ENCODE measurements at places on chromosomes 2 and 18.

- DNase-seq = no peak
These were observed 1444.9 kb downstream of the DPP10 start for GRCh38 chr2:115887209-115887776.

DNA sequence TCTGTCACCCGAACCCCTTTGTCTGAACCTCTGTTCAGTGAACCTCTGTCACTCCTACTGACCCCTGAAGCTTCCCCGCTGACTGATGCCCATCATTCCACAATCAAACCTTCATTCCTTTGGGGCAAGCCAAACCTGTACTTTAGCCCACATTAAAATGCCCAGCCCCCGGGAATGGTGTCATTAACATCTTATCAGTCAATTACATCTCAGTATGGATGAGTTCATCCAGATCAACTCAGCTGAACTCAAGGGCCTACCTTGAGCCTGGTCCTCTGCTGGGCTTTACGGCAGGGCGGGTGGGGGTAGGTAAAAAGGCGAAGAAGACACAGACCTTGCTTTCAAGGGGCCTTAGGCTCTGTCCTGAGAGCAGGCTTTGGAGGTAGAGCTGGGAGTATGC, 154.4 kb upstream of the SMAD2 start:
- no peak for DNase-seq

DNA sequence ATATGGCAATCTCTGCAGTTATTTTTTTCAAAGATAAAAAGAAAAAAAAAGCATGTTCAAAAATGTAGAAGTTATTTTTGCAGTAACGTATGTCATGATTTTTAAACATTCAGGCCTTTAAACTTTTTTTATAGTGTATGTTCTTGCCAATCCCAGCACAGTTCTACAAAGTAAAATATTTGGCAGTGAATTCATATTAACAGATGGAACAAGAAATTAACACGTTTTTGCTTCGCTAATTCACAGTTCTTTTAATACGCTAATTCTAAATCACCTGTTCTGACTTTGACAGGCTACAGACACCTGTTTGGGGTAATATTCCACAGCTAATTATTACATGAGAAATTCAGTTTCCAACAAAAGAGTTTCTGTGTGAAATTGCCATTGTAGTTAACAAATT, 183.2 kb downstream of the ARHGAP15 start:
- DNase-seq = no peak

GRCh38 chr18:68564351-68564750, 150.6 kb downstream of the TMX3 start:
- no peak for DNase-seq

- no peak for DNase-seq
These were observed 129.4 kb downstream of the TNS1 start for GRCh38 chr2:217873371-217873770.

GRCh38 chr2:186822323-186822722, 26.6 kb downstream of the ZSWIM2 start:
- no peak for DNase-seq

DNA sequence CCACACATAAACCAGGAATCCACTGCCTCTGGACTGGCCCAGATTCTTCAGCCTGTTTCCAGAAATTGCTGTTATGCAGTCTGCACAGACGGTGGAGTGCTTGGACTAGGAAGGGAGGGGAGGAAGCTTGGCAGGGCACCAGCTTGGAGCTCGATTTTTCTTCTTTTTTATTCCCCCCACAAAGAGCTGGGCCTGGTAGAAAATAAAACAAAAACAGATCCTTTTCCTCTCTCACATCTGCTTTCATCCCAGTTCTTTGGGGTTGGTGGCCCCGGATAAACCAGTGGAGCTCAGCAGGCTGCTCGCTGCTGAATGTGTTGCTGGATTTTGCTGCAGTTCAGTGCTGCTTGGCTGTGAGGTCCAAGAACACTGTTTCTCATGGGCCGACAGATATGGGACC, 16.0 kb downstream of the LRRTM1 start:
- peak; percentile 57 for DNase-seq

DNA sequence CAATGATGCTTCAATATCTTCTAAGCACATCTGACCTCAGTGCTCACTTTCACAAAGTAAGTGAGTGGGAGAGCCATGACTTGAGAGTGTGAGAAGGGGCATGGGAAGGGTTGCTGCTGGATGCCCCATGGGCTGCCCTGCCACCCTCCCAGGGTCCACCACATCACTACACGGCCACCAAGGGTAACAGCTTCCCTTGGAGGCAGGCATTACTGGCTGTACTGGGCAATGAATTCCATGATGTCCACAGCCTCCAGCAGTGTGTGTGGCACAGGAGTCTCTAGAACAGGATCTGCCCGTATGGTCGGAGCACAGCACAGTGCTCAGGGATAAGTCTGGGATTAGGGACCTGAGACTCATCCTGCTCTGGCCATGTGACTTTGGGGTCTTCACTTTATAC, 481.0 kb upstream of the MYT1L start:
- DNase-seq = no peak

- no peak for DNase-seq
These were observed 170.3 kb downstream of the GFPT1 start for GRCh38 chr2:69216535-69217332.

DNA sequence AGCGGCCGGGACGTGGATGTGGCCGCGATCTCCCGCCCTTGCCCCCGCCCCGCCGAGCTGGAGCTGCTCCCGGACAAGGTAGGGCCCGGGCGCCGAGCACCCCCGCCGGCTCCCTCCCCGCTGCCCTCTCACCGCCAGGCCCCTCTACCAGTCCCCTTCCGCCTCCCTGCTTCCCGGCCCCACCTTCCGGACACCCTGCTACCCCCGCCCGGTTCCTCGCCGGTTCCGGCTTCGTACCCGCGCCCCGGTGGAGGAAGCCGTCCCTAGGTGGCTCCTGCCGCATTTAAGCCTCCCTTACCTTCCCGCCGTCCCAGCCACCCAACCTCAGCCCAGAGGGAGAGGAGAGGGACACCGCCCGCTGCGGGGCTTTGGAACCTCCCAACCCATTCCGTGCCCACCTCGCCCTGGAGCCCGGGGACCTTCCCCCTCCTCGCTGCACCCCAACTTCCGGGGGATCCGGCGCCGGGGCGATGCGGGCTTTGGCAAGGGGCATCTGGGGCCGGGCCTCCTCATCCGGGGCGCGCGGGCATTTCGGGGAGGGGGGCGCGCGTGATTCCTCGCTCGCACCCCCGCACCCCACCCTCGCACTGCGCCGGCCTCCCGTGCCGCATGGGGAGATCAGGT, 475 bp downstream of the B3GNT2 start:
- peak; percentile 51 for DNase-seq

- DNase-seq = no peak
These were observed 232.7 kb downstream of the CLIP4 start for GRCh38 chr2:29347774-29348461.

DNA sequence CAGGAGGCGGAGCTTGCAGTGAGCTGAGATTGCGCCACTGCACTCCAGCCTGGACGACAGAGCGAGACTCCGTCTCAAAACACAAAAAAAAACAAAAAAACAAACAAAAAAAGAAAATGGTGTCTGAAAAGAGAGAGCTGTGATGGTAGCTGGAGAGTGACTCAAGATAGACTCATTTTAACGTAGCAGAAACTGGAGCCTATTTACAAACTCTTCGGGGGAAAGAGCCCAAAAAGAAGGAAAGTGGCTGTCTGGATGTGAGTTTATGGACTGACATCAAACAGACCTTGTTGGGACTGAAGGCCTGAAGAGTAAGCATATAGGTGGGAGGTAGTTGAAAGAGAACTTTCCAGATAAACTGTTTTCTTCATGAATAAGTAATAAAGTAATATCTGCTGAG, 51.8 kb downstream of the LIMS1 start:
- no peak for DNase-seq

GRCh38 chr18:57539702-57540101, 46.8 kb downstream of the FECH start:
- DNase-seq = no peak

DNA sequence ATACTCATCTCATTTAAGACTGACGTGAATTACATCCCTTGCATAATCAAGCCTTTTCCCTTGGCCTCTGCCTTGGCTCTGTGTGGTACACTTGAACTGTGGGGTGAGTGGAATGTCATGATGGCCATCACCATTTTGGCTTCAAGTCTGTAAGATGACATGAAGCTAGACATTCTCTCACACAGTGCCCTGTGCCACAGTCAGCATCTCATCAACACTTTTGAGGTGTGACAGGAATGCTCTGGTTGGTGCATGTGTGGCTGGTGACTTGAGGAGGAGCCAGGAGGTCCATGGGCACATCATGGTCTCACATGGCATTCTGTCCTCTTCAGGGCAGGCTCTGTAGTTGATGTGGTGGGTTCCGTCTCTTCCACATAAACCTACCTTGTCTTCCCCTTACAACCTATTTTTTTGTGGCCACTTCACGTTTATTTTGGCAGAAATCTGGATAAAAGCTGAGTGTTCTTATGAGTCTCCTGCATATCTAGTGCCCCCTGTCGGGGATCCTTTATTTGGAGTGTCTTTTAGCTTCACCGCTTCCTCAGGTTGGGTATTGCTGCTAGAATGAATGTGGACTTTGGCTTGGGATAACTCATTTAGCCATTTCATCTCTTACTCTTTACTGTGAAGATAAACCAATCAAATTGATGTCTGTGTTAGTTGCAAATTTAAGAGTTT, 28.1 kb downstream of the MAP4K4 start:
- no peak for DNase-seq

DNA sequence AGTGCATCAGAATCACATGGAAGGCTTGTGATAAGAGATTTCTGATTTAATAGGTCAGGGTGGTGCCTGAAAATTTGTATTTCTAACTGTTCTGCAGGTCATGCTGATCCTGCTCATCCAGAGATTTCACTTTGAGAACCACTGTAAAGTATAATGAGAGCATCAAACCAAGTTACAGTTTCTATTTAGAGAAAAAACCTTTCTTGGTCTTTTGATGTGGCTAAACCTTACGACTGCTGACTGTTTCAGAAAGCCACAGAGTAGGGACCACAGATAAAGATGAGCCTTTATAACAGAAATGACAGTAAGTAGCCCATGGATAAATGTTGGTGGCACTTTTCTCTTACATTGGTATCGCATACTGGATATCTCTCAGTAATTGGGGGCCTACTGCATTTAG, 109.4 kb upstream of the FANCL start:
- DNase-seq = no peak

DNA sequence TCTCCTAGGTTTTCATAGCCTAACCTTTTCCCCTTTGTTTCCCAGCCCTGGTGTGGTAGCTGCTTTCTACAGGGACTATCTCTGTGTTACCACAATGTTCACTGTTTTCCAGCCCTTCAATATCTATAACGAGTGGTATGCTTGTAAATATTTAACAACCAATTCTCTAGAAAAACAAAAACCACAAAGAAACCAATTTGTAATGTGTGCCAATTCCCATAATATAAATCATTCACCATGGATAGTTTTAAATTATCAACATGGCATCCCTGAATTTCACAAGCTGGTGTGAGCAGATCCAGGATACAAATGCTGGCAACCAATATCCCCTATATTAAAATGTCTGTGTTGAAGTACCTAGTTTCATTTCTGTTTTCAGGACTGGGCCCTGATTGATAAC, 207.5 kb upstream of the FBXO11 start:
- DNase-seq = no peak

DNA sequence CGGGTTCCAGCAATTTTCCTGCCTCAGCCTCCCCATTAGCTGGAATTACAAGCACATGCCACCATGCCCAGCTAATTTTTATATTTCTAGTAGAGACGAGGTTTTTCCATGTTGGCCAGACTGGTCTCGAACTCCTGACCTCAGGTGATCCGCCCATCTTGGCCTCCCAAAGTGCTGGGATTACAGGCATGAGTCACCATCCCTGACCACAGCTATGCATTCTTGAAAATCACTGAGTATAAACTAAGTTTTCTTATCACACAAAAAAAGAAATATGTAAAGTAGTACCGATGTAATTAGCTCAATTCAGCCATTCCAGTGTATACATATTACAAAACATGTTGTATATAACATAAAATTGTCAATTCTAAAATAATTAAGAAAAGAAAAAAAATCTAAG, 232.7 kb downstream of the MBD2 start:
- DNase-seq = no peak

DNA sequence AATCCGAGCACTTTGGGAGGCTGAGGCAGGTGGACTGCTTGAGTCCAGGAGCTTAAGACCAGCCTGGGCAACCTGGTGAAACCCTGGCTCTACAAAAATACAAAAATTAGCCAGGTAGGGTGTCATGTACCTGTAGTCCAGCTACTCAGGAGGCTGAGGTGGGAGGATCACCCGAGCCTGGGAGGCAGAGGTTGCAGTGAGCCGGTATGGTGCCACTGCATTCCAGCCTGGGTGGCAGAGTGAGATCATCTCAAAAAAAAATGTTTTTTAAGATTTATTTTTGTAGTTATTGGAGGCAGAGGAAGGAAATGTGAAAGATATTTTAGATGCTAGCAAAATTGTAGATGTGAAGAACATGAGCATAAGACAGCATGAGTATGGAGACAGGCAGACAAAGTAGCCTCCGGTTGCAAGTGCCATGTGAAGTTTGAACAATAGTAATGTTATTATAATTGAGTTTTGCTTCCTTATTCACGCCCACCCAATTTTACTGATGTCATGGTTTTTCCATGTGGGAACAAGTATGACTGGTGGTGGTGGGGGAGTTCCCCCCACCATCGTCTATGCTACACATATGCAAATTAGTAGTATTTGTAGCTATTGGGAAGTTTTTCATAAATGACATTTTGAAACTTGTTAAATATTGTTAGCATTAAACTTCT, 18.0 kb downstream of the REL start:
- no peak for DNase-seq

- no peak for DNase-seq
These were observed 206.1 kb downstream of the KLHL29 start for GRCh38 chr2:23591111-23591510.

DNA sequence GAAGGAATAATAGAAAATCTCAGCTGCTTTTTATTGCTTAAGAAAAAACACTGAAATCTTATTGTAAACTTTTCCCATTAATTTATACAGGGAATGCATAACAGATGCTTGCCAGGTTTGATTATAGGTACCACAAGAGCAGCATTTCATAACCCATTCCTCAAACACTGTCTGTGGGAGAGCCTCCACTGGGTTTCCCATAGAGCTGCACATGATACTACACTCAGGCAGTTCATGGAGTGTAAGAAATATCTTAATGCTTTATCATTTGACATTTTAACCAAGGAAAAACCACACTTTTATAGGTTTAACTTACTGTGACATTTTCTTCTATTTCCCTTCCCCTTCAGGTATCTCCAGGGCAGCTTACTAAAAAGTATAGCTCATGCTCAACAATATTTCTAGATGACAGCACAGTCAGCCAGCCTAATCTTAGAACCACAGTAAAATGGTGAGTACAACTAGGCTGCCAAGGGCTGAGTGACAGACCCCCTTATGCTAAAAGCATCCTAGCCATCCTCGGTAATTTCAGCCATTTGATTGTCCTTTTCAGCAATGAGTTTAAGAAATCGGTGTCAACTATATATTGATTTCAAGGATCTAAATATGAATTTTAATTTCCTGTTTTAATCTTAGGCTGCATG, 22.3 kb downstream of the CCNYL1 start:
- no peak for DNase-seq

- peak; percentile 89 for DNase-seq
These were observed 431 bp upstream of the SEC11C start for GRCh38 chr18:59139291-59139614.

Measured in head of caudate nucleus (tissue), 42 donors.